ENCODE measurements at places on chromosomes 13 and 19.

DNA sequence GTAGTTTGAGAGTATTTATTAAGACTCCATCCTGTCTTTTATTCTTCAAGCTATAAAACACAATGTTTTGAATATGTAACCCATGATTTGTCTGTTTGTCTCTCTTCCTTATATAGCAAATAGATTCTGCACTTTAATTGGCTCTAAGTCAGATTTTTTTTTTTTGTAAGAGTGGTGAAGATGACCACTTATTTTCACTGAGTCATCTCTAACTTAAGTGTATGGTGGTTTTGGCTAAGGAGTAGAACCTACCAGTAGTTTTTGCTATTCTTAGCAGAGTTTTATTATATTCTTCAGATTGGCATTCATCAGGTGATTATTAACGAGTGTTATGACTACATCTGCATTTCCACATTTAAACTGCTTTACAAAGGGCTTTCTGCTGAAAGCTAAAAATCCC lies 194.7 kb downstream of the LMO7 start:
- no peak overlapping the region for H3K27ac ChIP-seq
- no peak overlapping the region for H3K4me3 ChIP-seq
- no peaks in the 10 kb centered on the region for H3K4me1 ChIP-seq
- DNase-seq, result no peak
- peaks cover 3% of the 10 kb centered on the region for H3K27me3 ChIP-seq

DNA sequence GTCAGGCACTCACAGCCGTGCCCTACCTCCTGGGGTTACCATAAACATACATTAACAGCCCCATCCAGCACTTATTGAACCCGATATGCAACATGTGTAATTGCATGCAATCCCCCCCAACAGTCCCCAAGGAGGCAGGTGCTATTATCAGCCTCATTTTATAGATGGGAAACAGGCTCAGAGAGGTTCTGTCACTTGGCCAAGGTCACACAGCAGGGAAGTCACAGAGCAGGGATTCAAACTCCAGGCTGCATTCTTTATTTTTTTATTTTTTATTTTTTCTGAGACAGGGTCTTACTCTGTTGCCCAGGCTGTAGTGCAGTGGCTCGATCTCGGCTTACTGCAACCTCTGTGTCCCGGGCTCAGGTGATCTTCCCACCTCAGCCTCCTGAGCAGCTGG lies 38.4 kb upstream of the TNFAIP8L1 start:
- H3K27me3 ChIP-seq, result peaks cover 30% of the 10 kb centered on the region
- no peaks in the 10 kb centered on the region for H3K36me3 ChIP-seq
- no peak overlapping the region for H3K27ac ChIP-seq
- H3K4me3 ChIP-seq, result no peak overlapping the region
- DNase-seq, result no peak

- no peak for DNase-seq
- H3K36me3 ChIP-seq, result peaks cover 4% of the 10 kb centered on the region
- no peak overlapping the region for H3K4me3 ChIP-seq
- peak overlapping the region; percentile 91 for H3K27ac ChIP-seq
- H3K4me1 ChIP-seq, result peaks cover 19% of the 10 kb centered on the region
Observed at GRCh38 chr19:17429641-17430113, 9.8 kb downstream of the MVB12A start.

DNA sequence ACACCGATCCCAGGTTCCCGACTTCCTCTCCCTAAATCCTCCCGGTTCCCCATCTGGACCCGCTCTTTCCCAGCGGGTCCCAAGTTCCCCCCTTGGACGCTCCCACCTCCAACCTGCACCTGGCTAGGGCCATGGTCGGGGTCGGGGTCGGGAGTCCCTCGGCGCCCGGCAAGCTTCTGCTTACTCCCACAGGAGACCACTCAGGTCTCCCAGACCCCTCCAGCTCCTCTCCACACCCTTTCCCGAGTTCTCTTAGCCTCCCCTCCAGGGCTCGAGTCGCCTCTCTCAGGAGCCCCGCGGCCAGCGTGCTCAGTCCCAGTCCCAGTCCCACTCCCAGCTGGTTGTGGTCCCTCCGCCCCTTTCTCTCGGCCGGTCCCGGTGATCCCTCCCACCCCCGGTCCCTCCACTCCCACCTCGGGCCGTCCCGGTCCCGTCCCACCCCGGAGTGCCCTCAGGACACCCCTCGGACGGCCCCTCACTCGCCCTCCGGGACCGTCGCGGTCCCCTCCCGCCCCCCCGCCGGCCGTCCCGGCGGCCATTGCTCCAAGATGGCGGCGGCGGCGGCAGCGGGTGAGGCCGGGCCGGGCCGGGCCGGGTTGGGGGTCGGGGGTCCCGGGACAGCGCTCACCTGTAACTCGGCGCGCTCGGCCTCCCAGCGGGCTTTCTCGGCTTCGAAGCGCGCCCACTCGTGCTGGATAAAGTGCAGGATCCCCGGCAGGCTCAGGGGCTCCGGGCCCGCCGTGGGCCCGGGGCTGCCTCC lies at the start of gene FKRP:
FKRP (plus strand) TSS at position 537 of the 760 bp plus-strand sequence. CDS start 9,394 bp downstream, outside the sequence.
- H3K36me3 ChIP-seq, result peaks cover 27% of the 10 kb centered on the region
- peak within 1 kb of the TSS; percentile 98 for H3K4me3 ChIP-seq
- H3K4me1 ChIP-seq, result peaks cover 42% of the 10 kb centered on the region
- peak within 1 kb of the TSS; percentile 87 for H3K27ac ChIP-seq
- peak; percentile 62 for DNase-seq

- H3K27ac ChIP-seq, result no peak overlapping the region
- H3K4me3 ChIP-seq, result no peak overlapping the region
- peaks cover 7% of the 10 kb centered on the region for H3K27me3 ChIP-seq
- no peaks in the 10 kb centered on the region for H3K36me3 ChIP-seq
- peaks cover 15% of the 10 kb centered on the region for H3K4me1 ChIP-seq
Observed at GRCh38 chr13:72692884-72693514, 34.4 kb downstream of the MZT1 start.

GRCh38 chr13:89900104-89900765 lies 1447.3 kb upstream of the MIR17HG start:
- no peaks in the 10 kb centered on the region for H3K36me3 ChIP-seq
- H3K4me1 ChIP-seq, result no peaks in the 10 kb centered on the region
- no peak overlapping the region for H3K27ac ChIP-seq
- H3K27me3 ChIP-seq, result no peaks in the 10 kb centered on the region
- H3K4me3 ChIP-seq, result no peak overlapping the region

DNA sequence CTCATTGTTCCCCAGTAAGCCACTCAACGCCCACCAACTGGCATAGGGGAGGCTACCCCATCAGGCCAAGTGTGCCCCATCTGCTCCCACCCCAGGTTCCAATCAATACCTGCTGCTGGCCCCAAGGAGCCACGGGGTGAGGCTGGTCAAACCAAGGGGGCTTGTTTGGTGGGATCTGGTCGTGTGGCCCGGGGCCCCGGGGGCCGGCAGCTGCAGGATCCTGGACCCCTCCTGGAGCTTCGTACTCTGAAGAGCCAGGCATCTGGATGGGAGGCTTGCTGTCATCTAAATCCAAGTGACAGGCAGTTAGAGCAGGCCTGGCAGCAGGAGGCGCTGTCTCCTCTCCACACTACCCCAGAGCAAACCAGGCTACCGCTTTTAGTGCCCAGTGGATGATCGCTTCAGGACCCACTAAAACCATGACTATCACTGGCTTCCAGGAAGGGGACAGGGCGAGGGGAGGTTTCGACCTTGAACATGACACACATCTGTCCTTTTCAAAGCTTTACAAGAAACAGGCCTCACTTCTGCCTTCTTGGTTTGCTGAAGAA lies 14.2 kb downstream of the CHERP start:
- peak; percentile 24 for DNase-seq
- no peak overlapping the region for H3K4me3 ChIP-seq
- no peaks in the 10 kb centered on the region for H3K4me1 ChIP-seq
- H3K27ac ChIP-seq, result no peak overlapping the region
- peaks cover 2% of the 10 kb centered on the region for H3K27me3 ChIP-seq

GRCh38 chr13:30312904-30313303 lies 5.6 kb upstream of the KATNAL1 start:
- no peaks in the 10 kb centered on the region for H3K36me3 ChIP-seq
- no peak for DNase-seq
- H3K4me1 ChIP-seq, result peaks cover 5% of the 10 kb centered on the region
- no peak overlapping the region for H3K27ac ChIP-seq

GRCh38 chr13:71935166-71935840 lies 68.3 kb upstream of the DACH1 start:
- no peak for DNase-seq
- H3K4me3 ChIP-seq, result no peak overlapping the region
- H3K27ac ChIP-seq, result no peak overlapping the region
- peaks cover 13% of the 10 kb centered on the region for H3K4me1 ChIP-seq
- no peaks in the 10 kb centered on the region for H3K27me3 ChIP-seq

- H3K36me3 ChIP-seq, result peaks cover 10% of the 10 kb centered on the region
- H3K4me1 ChIP-seq, result peaks cover 24% of the 10 kb centered on the region
- H3K27me3 ChIP-seq, result peaks cover 40% of the 10 kb centered on the region
- peak overlapping the region; percentile 89 for H3K4me3 ChIP-seq
- no peak overlapping the region for H3K27ac ChIP-seq
- DNase-seq, result peak; percentile 14
Observed at GRCh38 chr19:52786078-52786463, 520 bp downstream of the ZNF600 start.

DNA sequence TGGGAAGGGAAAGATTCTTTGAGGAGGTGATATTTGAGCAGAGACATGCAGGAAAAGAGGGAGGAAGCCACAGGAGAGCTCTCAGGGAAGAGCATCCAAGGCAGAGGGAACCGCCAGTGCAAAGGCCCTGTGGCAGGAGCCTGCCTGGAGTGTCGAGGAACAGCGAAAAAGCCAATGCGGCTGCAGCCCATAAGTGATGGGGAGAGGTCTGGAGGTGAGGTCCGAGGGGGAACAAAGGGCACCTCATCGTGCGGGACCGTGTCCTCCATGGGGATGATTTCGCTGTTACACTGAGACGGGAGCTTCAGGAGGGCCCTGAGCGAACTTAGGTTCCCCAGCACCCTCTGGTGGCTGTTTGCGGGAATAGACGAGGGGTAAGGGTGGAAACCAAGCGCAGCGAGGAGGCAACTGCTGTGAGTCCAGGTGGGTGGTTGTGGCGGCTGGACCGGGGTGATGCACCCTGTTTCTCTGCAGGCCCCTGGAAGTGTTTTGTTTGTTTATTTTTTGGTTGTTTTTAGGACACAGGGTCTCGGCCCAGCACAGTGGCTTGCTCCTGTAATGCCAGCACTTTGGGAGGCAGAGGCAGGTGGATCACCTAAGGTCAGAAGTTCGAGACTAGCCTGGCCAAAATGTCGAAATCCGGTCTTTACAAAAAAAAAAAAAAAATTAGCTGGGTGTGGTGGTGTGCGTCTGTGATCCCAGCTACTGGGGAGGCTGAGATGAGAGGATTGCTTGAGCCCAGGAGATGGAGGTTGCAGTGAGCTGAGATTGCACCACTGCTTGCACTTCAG lies 5.9 kb upstream of the EHD2 start:
- peak; percentile 76 for DNase-seq
- H3K27ac ChIP-seq, result peak overlapping the region; percentile 39

DNA sequence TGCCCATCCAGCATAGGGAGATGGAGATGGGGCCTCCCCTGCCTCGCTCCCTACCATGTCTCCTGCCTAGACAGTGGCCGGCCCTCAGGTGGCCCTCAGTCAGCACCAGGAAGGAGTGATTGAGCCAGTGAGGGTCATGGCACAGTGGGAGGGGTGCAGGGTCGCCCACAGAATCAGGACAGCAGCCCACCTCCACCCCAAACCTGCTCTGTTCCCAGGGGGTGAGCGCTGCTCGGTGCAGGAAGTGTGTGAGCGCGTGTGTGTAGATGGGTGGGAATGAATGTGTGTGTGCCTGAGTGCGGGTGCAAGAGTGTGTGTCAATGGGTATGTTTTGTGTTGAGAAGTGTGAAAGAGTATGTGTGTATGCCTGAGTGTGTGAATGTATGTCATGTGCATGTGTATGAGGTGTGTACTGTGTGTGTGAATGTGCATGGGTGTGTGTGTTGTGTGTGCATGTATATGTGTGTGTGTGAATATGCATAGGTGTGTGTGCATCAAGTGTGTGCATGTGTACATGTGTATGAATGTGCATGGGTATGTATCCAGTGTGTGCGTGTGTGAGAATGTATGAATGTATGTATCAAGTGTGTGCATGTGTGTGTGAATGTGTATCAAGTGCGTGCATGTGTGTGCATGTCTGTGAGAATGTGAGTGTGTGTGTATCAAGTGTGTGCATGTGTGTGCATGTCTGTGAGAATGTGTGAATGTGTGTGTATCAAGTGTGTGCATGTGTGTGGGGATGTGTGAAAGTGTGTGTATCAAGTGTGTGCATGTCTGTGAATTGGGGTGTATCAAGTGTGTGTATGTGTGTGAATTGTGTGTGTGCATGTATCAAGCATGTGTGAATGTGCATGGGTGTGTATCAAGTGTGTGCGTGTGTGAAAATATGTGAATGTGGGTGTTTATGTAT lies 12.0 kb downstream of the EVI5L start:
- no peak overlapping the region for H3K4me3 ChIP-seq
- H3K27me3 ChIP-seq, result peaks cover 25% of the 10 kb centered on the region
- no peak for DNase-seq
- no peaks in the 10 kb centered on the region for H3K4me1 ChIP-seq
- no peaks in the 10 kb centered on the region for H3K36me3 ChIP-seq
- no peak overlapping the region for H3K27ac ChIP-seq

DNA sequence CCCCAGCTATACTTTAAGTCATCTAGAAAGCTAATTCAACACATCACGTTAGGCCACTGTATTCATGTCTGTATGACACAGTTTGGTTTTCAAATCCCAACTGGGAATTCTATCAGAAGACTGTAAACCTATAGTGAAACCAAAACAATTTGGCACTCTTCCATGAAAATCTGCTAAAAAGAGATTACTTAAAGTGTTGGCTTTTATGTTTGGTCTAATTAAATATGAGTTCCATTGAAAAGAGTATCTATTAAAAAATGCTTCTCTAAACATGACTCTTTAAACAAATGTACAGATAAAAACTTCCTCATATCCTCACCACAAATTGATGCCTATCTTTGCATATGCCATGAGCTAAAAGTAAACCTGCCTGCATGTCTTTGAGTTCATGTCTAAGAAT lies 25.4 kb downstream of the PCDH9 start:
- peaks cover 10% of the 10 kb centered on the region for H3K4me1 ChIP-seq
- H3K27ac ChIP-seq, result no peak overlapping the region
- H3K4me3 ChIP-seq, result no peak overlapping the region
- no peaks in the 10 kb centered on the region for H3K36me3 ChIP-seq
- no peak for DNase-seq
- no peaks in the 10 kb centered on the region for H3K27me3 ChIP-seq

DNA sequence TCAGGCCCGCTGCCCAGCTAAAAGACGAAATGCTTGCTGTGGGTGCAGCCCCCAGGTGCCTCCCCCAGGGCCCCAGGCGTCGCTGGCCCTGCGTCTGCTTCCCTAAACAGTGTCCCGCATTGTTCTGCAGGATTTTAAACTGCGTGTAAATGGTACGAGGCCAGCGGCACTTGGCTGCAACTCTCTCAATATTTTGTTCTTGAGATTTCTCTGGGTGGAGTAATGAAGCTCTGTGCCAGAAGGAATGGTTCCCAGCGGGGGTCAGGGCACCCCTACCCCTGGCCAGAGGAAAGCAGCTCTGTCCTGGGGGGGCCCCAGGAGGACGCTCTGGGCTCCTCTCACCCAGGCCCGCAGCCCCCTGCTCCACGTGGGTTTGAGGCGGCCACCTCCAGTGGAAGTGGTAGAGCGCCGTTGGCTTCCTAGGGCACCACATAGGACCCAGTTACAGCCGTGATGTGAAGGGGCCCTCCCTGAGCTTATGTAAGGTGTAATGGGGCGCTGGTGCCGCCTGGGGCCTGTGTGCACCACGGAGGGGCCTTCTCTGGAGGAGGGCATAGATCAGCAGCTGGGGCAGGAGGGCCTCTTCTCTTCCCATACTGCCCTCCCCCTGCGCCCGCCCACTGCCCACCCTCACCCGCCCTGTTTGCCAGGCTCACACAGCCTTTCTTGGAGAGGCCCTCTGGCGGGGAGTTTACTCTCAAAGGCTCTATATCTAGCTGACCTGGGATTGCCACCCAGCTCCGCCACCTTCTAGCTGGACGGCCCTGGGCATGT lies 19.8 kb downstream of the PAK4 start:
- no peak overlapping the region for H3K4me3 ChIP-seq
- DNase-seq, result no peak
- H3K27me3 ChIP-seq, result no peaks in the 10 kb centered on the region
- H3K27ac ChIP-seq, result no peak overlapping the region
- peaks cover 30% of the 10 kb centered on the region for H3K36me3 ChIP-seq
- peaks cover 43% of the 10 kb centered on the region for H3K4me1 ChIP-seq
